ENCODE measurements at places on chromosomes 5 and 9.

DNA sequence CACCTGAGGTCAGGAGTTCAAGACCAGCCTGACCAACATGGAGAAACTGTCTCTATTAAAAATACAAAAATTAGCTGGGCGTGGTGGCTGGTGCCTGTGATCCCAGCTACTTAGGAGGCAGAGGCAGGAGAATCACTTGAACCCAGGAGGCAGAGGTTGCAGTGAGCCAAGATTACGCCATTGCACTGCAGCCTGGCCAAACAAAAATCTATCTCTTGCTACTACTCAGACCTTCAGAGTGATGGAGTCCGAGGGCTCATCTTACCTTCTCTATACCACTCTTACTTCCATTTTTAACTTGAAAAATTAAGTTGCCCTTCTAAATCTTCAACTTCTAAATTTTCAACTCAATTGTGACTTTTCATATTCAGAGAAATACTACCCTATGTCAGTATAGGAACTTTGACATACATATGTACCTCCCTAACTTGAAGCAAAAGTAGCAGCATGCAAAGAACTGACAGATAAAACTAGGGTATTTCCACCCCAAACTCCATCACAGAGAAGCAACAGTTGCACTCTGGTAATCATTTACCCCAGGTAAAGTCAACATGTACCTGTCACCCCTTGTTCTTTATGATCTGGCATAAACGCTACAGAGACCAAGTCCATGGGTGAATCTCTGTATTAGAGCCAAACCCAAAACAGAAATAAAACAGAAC, 11.4 kb downstream of the ZFAND5 start:
- no peak for DNase-seq

GRCh38 chr9:91992461-91993041, 42.5 kb upstream of the ROR2 start:
- DNase-seq = no peak

GRCh38 chr5:76062502-76063041, 20.6 kb upstream of the SV2C start:
- DNase-seq = no peak

DNA sequence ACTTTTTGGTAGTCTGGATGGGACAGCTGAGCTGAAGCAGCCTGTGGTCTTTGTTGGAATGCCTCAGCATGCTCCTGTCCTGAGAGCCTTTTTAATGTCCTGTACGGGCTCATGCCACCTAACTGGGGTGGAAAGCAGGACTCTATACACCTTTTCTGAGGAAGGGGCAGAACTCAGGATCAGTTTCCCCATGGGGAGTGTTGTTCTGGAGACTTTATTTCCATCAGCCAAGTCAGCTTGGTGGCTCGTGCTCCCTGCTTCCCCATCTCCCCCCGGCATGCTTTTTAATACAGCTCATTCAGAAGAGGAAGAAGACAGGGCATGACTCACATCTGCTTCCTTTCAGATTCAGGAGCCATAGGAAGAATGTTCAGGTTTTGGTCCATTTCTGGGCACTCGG, 5.1 kb upstream of the SEPTIN8 start:
- DNase-seq = no peak

DNA sequence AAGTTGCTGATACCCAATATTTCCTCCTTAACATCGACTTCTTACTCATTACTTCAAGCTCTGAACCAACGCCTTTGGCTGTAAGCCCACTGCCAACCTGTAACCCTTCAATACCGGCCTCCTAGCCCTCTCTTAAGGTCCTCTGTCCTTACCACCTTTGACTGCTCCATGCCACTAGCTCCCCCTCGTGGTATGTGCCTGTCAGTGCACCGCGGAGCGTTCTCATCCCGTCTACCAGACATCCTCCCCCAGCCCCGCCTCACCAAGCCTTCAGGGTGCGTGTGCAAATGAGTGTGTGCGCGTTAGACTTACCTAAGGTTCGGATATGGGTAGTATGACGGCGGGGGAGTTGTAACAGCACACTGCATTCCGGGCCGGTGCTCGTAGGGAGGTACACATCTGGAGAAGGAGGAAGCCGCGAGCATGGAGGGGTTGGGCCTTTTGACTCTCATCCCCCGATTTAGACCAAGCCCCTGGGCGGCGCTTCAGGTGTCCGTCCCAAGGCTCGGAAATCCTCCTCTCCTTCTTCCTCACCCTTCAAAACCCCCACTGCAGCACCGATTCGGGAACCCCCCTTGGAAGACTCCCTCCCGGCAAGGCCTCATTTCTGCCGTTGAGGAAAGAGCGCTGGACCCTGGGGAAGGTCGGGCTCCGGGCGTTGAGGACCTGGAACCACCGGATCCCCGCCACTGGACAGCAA, 2.8 kb upstream of the MYORG start:
- DNase-seq = peak; percentile 81

GRCh38 chr5:169828385-169828784, 151.9 kb downstream of the INSYN2B start:
- DNase-seq = no peak

GRCh38 chr5:171588790-171589189, 169.3 kb downstream of the FGF18 start:
- no peak for DNase-seq

DNA sequence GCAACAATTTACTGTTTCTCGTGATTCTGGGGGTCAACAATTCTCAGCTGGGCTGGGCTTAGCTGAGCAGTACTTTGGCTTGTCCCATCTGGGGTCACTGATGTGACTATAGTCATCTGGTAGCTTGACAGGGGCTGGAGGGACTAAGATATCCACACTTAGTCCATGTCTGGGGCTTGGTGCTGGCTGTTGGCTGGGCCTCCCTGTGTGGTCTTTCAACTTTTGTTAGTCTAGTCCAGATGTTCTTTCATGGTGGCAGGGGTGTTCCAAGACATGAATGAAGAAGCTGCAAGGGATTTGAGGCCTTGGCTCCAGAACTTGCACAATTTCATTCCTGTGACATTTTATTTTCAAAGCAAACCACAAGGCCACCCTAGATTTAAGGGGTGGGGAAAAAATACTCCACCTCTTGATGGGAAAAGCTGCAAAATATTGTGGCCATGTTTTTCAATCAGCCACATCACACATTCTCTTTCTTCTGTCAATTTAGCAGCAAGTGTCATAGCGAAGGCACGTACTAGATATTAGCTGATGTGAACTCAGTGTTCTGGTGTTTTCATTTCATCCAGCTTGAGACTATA, 59.2 kb downstream of the TSSK1B start:
- DNase-seq = no peak

DNA sequence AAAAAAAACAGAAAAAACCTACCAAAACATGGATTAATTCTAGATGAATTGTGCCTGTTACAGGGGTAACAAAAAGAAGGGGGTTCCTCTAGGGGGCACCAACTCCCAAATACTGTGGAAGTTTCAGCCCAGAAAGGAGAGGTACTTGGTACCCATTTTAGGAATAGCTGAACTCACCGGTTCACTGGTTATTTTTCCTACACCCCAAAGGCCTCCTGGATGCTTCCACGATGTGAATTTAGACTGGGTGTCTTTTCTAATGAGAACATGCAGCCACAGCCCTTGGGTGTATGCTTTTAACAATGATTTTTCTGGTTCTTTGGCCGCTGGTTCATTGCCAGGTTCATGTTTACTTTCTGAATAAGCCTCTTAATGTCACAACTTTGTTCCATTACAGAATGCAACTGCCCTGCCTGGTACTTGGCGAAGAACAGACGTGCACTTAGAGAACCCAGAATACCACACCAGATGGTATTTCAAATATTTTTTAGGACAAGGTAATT, 46.7 kb downstream of the GARNL3 start:
- no peak for DNase-seq

- DNase-seq = no peak
Measured at GRCh38 chr5:165574100-165574499, 2068.7 kb downstream of the MAT2B start.

DNA sequence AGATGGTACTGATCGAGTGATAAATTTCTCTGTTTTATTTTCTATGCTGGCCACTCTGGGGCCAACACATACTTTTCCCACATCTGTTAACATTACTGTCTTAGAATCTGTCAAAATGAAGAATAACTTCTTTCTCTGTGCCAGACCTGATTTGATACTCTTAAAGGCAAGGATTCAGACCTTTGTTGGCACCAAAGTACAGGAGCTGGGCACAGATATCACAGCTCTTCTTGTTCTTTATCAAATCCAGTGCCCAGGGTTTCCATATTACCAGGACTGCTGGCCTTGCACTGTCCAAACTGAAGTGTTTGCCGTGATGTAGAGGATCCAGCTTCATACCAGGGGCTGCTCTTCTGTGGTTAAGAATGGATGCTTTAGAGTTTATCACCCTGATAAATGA, 20.9 kb downstream of the ZNF474 start:
- no peak for DNase-seq

DNA sequence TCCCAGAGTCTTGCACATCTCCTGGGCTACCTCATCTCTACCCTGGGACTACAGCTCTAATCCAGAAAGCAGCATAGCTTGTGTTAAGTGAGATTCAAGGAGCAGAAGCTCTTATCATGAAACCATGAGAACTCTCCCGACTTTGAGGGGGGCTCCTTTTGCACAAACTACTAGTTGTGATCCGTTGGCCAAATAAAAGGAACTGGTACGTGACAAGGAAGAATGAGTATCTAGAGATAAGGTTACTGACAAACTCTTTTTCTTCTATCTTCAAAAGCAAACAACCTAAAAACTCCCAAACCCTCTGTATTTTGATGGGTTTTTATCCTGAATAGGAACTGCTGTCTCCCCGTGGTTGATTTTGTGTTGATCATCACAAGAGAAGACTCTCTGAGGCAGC, 168.5 kb downstream of the SLC24A2 start:
- no peak for DNase-seq

DNA sequence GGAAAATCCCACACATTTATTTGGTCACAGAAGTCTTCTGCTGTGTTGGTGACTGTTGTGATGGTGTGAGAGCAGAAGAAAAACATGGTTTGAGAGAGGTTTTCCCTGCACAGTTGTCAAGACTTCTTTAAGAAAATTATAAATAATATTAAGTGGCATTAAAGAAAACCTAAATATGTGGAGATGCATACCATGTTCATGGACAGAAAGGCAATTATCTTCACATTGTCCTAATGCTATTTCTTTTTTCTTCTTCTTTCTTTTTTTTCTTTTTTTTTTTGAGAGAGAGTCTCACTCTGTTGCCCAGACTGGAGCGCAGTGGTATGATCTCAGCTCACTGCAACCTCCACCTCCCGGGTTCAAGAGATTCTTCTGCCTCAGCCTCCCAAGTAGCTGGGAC, 24.3 kb upstream of the ERGIC1 start:
- DNase-seq = no peak

DNA sequence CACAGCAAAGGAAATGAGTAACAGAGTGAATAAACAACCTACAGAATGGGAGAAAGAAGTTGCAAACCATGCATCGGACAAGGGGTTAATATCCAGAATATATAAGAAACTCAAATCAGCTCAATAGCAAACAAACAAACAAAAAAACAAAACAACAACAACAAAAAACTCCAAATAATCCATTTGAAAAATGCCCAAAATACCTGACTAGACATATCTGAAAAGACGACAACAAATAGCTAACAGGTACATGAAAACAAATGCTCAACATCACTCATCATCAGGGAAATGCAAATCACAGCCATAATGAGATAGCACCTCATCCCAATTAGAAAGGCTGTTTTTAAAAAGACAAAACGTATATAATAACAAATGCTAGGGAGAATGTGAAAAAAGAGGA, 111.2 kb downstream of the TRPM3 start:
- DNase-seq = no peak

DNA sequence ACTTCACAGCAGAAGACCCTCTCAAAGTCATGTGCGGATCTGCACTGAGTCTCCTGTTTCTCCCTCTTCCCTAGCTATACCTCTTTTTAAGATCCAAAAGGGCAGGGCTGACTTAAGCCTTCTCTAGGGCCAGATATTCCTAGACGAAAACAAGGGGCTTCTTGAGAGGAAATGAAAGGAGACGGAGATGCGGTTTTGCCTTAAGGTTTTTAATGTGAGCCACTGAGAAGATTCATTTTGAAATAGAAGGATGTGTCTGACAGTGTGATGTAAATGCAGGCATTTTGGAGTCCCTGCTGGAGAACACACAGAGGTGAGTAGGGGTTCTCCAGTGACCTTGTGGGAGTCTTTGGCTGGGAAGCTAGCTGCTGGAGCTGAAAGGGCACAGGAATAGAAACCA, 15.6 kb upstream of the IL12B start:
- no peak for DNase-seq

- DNase-seq = no peak
Measured at GRCh38 chr5:130955041-130955440, 210.0 kb downstream of the HINT1 start.

DNA sequence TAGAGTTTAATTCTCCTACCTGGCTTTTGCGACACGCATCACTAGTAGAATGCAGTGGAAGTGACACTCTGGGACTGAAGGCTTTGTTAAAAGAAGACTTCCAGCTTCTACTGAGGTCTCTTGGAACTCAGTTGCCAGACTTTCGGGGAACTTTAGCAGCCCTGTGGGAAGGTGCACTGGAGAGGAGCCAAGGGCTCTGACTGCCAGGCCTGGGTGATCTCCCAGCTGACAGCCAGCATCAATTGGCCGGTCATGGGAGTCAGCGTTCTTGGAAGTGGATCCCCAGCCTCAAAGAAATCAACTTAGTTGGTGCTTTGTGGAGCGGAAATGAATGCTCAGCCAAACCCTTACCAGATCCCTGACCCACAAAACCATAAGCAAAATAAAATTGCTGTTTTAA, 87.1 kb downstream of the OSTF1 start:
- no peak for DNase-seq

DNA sequence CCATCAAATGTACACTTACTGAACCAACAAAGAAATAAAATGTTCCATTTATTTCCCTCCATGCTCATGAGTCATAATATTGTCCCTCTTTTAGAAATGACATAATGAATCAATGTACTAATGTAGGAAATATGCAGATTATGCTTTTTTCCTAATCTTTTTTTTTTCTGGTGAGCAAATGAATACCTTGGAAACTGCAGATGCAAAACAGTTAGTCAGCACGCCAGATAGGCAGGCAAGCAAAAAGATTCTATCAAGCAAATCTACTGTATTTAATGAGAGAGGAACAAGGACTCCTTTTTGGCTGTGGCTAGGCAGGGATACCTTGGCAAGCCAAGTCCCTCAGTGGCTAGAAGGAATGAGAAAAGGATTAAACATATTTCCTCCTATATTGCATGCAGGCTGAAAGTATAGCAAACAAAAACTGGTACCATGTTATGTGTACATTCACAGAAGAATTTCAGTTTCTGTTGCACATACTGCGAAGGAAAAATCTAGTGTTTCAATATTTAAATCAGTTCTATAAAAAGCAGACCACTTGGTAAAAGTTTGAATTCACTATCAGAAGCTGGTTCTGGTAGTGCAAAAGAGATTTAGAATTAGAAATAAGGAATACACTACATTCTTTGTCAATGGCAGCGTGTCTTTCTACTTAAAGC, 605.4 kb downstream of the TLE1 start:
- no peak for DNase-seq

GRCh38 chr9:126225611-126226609, 100.7 kb upstream of the MVB12B start:
- DNase-seq = no peak
